ENCODE measurements at places on chromosomes 4 and X. TPM values are rescaled to one million over a fixed set of nuclear protein-coding genes. Genes with fewer than 3 reads are reported as not detected.
A peak's percentile ranks its signal among the peaks of the same experiment; 100 is the strongest.

The GLRA3 gene
- 0.12 TPM for total RNA-seq

The CYP2U1 gene
- total RNA-seq, result 3.1 TPM

The UGDH gene
- total RNA-seq, result 71.8 TPM

DNA sequence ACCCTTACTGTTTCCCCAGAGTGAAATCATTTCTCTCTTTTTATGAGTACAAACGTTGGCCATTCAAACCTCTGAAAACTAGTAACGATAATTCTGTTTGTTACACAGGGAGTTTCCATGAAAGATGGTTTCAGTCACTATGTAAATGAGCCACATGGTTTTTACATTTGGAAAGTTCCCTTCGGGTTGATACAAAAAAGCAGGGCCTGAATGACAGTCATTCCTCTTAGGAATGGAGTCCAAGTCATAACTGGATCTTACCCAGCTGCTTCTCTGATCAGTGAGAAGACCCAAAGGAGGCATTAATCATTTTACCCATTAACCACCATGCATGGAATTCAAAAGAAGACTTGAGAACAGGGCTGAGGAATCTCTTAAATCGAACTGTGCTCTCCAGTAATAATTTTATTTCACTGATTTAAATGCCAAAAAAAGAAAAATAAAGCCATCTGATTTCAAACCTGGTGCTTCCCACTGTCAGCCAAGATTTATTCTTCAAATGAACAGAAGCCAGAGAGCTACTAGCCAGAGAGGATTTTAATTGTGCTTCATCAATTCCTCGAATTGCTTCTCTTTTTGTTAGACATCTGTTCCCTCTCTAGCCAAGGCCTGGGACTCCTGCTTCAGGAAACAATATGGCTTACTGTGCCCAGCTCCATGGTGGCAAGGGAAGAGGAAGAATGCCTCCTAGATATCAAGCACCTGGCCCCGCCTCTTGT is 3.2 kb downstream of the SOWAHB start:
- DNase-seq, result no peak
- peaks cover 11% of the 10 kb centered on the region for H3K27me3 ChIP-seq
- no peak overlapping the region for H3K4me3 ChIP-seq
- no peak overlapping the region for H3K27ac ChIP-seq
- H3K4me1 ChIP-seq, result peaks cover 29% of the 10 kb centered on the region
- peaks cover 16% of the 10 kb centered on the region for H3K36me3 ChIP-seq

DNA sequence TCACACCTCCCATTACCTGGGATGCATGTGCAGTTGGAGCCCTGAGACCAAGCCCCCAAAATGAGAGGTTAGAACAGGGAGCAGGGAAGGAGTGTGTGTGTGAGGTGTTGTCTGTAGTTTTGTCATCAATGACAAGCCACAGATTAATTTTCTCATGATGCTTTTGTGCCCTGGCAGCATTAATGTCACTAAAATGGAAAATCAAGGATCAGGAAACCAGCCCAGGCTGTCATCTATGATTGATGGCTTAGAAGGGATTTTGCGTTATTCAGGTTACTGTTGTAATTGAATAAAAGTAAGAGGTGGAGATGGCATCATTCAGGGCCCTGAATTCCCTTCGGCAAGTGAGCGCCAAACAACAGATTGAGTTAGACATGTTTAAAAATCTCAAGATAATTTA is 130.5 kb upstream of the C1QTNF7 start:
- no peak overlapping the region for H3K4me3 ChIP-seq
- DNase-seq, result no peak
- no peaks in the 10 kb centered on the region for H3K4me1 ChIP-seq
- H3K36me3 ChIP-seq, result no peaks in the 10 kb centered on the region
- H3K27me3 ChIP-seq, result peaks cover 12% of the 10 kb centered on the region
- no peak overlapping the region for H3K27ac ChIP-seq

DNA sequence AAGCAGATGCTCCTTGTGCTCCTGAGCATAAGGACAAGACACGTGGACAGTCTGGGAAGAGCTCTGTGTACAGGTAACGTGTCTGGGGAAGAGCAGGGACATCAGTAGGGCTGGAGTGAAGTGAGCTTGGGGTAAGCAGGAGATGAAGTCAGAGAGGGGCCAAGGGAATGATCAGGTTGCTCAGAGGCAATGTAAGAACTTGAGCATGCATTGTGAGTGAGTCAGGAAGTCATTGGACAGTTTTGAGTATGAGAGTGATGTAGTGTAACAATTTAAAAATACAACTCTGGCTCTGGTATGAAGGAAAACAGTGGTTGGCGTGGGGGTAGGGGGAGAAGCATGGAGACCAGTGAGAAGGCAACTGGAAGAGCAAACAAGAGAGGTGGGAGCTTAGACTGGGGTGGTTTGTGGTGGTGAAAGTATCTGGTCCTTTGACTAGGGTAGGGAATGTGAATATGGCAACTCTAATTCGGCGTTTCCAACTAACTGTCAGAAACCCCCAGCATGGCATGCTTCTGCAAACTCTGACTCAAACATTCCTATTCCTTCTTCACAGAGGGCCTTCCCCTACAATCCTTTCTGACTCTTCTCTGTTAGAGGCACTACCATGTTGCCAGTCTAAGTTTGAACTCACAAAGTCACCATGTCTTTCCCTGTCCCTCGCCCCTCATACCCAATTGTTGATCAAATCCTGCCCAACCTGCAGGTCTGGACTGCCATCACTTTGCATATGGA is 57.2 kb downstream of the STBD1 start:
- H3K4me3 ChIP-seq, result no peak overlapping the region
- DNase-seq, result no peak
- H3K36me3 ChIP-seq, result no peaks in the 10 kb centered on the region
- H3K27ac ChIP-seq, result no peak overlapping the region
- H3K27me3 ChIP-seq, result peaks cover 9% of the 10 kb centered on the region
- no peaks in the 10 kb centered on the region for H3K4me1 ChIP-seq

DNA sequence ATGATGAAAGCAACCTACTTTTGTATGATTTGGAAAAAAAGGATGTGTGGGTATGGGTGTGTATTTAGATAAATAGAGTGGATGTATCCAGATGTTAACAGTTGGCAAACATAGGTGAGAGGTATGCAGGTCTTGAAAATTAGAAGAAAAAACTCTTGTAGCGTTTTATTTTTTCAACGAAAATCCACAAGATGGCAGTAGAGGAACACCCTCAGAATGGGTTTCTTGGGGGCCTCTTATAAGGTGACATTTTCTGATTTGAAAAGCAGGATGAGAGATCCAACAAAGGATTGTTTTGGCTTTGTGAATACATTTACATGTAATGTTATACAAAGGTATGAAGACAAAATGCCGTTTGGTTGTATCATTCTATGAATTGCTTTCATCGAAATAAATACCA is 68.3 kb downstream of the FMR1NB start:
- no peaks in the 10 kb centered on the region for H3K27me3 ChIP-seq
- peak; percentile 1 for DNase-seq
- no peaks in the 10 kb centered on the region for H3K36me3 ChIP-seq

DNA sequence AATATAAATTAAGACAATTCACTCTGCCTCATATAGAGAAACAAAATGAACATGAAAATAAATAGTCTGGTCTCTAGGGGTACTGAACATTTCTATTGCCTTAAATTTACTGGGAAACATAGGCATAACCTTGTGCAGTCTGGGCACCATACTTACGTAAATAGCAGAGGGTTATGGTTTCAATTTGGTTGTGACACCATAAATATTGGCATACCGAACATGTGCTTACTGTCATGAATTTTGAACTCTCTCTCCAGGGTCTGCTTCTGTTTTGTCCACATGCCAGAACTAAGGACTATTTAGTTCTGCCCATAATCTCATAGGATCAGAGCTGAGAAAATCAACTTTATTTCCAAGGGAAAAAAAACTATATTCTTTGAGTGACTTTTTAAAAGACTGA is 17.6 kb downstream of the PDGFC start:
- no peaks in the 10 kb centered on the region for H3K27me3 ChIP-seq
- H3K4me3 ChIP-seq, result no peak overlapping the region
- H3K36me3 ChIP-seq, result peaks cover 40% of the 10 kb centered on the region
- peak overlapping the region; percentile 99 for H3K27ac ChIP-seq
- peaks cover 65% of the 10 kb centered on the region for H3K4me1 ChIP-seq
- no peak for DNase-seq

DNA sequence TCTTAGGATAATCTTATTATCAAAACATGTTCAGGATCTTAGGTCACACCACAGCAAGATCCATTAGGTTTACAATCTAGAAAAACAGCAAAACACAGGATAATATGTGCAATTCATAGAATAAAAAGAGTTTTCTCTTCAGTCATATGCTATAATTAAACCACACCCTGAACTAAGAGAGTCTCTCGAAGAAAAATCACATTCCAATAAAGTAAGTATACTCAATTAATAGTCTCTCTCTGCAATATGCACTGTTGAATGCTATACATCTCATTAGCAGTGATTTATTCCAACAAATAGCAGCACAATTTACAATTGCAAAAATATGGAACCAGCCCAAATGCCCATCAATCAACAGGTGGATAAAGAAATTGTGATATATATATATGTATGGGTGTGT is 383.7 kb downstream of the PPP3CA start:
- H3K27ac ChIP-seq, result no peak overlapping the region
- no peaks in the 10 kb centered on the region for H3K4me1 ChIP-seq
- H3K4me3 ChIP-seq, result no peak overlapping the region
- no peaks in the 10 kb centered on the region for H3K27me3 ChIP-seq
- H3K36me3 ChIP-seq, result no peaks in the 10 kb centered on the region

DNA sequence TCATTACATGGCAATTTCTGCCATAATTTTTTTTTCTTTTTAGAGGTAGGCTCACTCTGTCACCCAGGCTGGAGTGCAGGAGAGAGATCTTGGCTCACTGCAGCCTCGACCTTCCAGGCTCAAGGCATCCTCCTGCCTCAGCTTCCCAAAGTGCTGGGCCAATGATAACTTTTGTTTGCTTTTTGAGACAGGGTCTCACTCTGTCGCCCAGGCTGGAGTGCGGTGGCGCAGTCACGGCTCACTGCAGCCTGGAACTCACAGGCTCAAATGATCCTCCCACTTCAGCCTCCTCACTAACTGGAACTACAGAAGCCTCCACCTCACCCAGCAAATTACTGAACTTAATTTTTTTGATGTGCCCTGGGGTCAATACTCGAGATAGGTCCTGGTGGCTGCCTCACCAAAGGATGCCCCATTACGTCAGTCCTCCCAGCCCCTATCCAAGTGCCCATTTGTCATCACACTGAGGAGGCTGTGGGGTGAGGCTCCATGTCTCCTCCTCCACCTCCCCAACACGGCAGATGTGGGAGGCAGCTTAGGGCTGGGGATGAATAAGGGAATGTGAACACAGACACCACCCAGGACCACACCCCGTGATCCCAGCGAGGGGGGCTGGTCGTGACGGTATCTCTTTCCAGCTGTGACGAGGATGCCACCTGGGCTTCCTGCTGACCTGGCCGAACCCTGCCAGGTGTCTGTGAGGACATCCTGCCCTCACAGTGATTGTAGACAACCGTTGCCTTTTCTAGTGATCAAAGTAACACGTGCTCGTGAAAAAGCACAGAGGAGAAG is 12.4 kb upstream of the NKX1-1 start:
- H3K4me1 ChIP-seq, result no peaks in the 10 kb centered on the region
- H3K27me3 ChIP-seq, result peaks cover 77% of the 10 kb centered on the region
- no peak overlapping the region for H3K4me3 ChIP-seq
- H3K36me3 ChIP-seq, result no peaks in the 10 kb centered on the region
- no peak overlapping the region for H3K27ac ChIP-seq

DNA sequence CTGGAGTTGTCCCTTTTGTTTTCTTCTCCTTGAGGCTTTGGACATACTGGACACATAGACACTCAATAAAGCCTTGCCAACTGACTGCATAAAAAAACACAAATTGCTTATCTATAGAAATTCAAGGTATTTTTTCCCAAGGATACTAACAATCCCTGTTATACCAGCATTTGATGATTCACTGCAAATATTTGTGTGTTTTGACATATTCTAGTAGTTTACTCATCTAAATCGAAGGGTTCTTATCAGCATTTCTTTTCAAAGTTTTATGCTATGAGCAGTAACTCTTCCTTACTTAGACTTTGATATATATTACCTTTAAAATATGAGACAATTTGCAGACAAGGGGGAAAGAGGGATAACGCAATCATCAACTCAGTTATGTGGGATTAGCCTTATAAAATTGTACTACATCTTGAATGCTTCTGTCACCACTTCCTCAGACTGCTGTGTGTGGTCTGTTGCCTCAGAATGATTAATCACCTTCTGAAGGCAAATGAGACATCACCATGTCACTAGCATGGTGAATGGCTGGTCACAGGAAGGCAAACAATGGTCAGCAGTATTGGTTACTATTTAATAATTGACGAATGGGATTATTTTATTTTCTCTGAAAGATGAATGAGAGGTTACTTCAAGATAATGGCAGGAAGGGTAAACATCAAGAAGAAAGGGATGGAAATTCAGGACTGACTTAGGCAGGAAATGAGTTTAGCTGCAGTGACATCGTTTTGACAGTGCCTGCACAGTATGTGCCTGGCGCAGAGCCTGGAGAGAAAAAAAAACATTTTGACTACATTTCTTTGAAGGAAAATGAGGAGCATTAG is 544.3 kb upstream of the CNKSR2 start:
- H3K27me3 ChIP-seq, result no peaks in the 10 kb centered on the region
- peaks cover 6% of the 10 kb centered on the region for H3K36me3 ChIP-seq
- DNase-seq, result peak; percentile 24
- peaks cover 10% of the 10 kb centered on the region for H3K4me1 ChIP-seq
- peak overlapping the region; percentile 11 for H3K4me3 ChIP-seq

GRCh38 chr4:75566911-75567310 is 11.0 kb downstream of the ODAPH start:
- H3K4me1 ChIP-seq, result peaks cover 3% of the 10 kb centered on the region
- H3K27me3 ChIP-seq, result no peaks in the 10 kb centered on the region
- no peak for DNase-seq
- no peak overlapping the region for H3K27ac ChIP-seq
- H3K36me3 ChIP-seq, result no peaks in the 10 kb centered on the region

DNA sequence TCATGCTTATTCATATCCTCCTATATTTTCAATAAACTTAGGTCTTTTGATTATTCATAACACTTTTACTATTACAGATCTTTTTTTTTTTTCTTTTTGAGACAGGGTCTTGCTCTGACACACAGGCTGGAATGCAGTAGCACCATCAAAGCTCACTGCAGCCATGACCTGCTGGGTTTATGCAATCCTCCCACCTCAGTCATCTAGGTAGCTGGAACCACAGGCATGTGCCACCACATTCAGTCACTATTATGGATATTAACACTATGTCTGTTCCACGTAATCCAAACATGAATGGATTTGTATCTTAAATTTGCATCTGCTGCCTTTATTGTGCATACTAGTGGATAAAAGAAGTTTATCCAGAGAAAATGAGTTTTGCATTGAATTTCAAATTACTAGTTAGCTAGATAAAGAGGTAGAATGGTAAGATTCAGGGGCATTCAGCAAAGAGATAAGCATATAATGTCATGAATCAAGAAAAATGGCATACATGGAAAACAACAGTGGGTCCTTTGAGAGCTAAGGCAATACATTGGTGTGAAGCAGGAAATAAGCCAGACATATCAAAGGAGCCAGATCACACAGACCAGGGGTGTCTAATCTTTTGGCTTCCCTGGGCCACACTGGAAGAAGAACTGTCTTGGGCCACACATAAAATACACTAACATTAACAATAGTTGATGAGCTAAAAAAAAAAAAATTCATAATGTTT is 13.9 kb downstream of the ANAPC10 start:
- no peaks in the 10 kb centered on the region for H3K27me3 ChIP-seq
- H3K27ac ChIP-seq, result no peak overlapping the region
- no peak overlapping the region for H3K4me3 ChIP-seq
- no peaks in the 10 kb centered on the region for H3K36me3 ChIP-seq

- no peaks in the 10 kb centered on the region for H3K27me3 ChIP-seq
- peak; percentile 33 for DNase-seq
- H3K36me3 ChIP-seq, result no peaks in the 10 kb centered on the region
- peak overlapping the region; percentile 54 for H3K27ac ChIP-seq
Measured at GRCh38 chrX:15310117-15310516, 5.3 kb downstream of the ASB11 start.
